ENCODE measurements at places on chromosomes 6 and 20. TPM values are rescaled to one million over a fixed set of nuclear protein-coding genes. Genes with fewer than 3 reads are reported as not detected.

The CRISP3 gene
- 7.0 TPM for total RNA-seq

The CST5 gene
- not detected for total RNA-seq

The ZSCAN23 gene
- total RNA-seq, result 1.8 TPM

The EYA2 gene
- total RNA-seq, result 0.35 TPM

The SERPINB6 gene
- 53.1 TPM for total RNA-seq

The TUBE1 gene
- total RNA-seq, result 25.6 TPM

The VSTM2L gene
- 2.8 TPM for total RNA-seq

The HLA-DQB1 gene
- total RNA-seq, result 190 TPM

The RIMS4 gene
- total RNA-seq, result 0.40 TPM

The RSPH4A gene
- total RNA-seq, result 0.22 TPM

DNA sequence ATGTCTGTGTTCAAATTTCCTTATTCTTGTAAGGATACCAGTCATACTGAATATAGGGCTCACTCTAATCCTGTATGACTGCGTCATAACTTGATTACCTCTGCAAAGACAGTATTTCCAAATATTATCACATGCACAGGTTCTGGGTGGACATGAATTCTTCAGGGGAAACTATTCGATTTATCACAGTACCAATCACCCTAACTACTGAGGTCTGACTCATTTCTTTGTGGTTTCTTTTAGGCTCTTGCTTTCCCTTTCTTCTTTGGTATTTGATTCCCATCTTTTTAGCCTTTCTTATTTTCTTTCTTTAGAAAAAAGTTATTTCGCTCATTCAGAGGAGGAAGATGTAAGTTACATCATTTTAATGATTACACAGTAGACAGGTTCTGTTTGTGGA, 40.3 kb upstream of the TBX18 start:
- no peak overlapping the region for H3K4me3 ChIP-seq
- no peak for DNase-seq
- H3K27ac ChIP-seq, result no peak overlapping the region
- H3K4me1 ChIP-seq, result no peaks in the 10 kb centered on the region
- H3K36me3 ChIP-seq, result no peaks in the 10 kb centered on the region
- no peaks in the 10 kb centered on the region for H3K27me3 ChIP-seq

GRCh38 chr6:88712243-88712936, 251.0 kb downstream of the RNGTT start:
- H3K4me3 ChIP-seq, result no peak overlapping the region
- no peaks in the 10 kb centered on the region for H3K4me1 ChIP-seq
- H3K27me3 ChIP-seq, result no peaks in the 10 kb centered on the region
- no peak overlapping the region for H3K27ac ChIP-seq
- DNase-seq, result no peak
- no peaks in the 10 kb centered on the region for H3K36me3 ChIP-seq

DNA sequence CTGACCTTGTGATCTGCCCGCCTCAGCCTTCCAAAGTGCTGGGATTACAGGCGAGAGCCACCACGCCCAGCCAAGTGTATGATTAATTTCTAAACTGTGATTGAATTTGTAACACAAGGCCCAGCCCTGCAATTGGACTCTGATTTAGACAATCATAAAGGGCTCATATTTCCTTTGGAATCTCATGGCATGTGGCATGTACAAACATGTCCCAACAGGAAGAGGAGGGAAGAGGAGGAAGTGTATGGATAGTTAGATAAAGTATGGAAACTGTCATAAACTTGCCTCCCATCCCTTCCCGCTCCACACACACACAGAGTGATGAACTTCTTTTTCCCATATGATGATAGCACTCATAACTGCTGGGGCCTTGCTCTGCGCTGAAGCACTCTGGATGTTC, 27.2 kb upstream of the QKI start:
- no peak overlapping the region for H3K4me3 ChIP-seq
- DNase-seq, result no peak
- H3K27me3 ChIP-seq, result no peaks in the 10 kb centered on the region
- H3K27ac ChIP-seq, result no peak overlapping the region
- peaks cover 7% of the 10 kb centered on the region for H3K4me1 ChIP-seq

- H3K4me3 ChIP-seq, result no peak overlapping the region
- H3K4me1 ChIP-seq, result no peaks in the 10 kb centered on the region
- no peaks in the 10 kb centered on the region for H3K27me3 ChIP-seq
These were observed 103.7 kb upstream of the CD93 start for GRCh38 chr20:23189854-23190253.

DNA sequence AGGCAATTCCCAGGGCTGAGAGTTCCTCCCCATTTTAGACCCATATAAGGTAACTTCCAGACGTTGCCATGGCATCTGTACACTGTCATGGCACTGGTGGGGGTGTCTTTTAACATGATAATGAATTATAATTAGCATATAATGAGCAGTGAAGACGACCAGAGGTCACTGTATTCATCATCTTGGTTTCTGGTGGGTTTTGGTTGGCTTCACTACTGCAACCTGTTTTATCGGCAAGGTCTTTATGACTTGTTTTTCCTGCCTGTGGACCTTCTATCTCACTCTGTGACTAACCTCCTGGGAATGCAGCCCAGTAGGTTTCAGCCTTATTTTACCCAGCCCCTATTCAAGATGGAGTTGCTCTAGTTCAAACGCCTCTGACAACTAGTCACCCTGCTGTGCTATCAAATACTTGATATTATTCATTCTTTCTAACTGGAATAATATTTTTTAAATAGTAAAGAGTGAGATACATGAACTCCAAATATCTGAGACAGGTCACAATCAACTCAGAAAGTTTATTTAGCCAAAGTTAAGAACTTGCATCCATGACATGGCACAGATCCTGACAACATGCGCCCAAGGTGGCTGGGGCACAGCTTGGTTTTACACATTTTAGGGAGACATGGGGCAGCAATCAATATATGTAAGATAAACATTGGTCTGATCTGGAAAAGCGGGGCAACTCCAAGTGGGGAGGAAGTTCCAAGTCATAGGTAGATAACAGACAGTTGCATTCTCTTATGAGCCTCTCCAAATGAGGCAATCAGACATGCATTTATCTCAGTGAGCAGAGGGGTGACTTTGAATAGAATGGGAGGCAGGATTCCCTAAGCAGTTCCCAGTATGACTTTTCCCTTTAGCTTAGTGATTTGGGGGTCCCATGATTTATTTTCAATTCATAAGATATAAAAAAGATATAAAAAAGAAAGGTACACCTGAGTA, 1.2 kb upstream of the UFL1 start:
- peaks cover 35% of the 10 kb centered on the region for H3K36me3 ChIP-seq
- peak overlapping the region; percentile 98 for H3K4me3 ChIP-seq
- DNase-seq, result peak; percentile 80
- no peaks in the 10 kb centered on the region for H3K4me1 ChIP-seq
- no peaks in the 10 kb centered on the region for H3K27me3 ChIP-seq

GRCh38 chr20:57579898-57580447, 19.1 kb downstream of the PCK1 start:
- peaks cover 61% of the 10 kb centered on the region for H3K27me3 ChIP-seq
- no peak overlapping the region for H3K4me3 ChIP-seq
- no peak for DNase-seq
- H3K4me1 ChIP-seq, result peaks cover 18% of the 10 kb centered on the region
- peaks cover 5% of the 10 kb centered on the region for H3K36me3 ChIP-seq
- no peak overlapping the region for H3K27ac ChIP-seq

GRCh38 chr6:39092124-39092523, 22.9 kb downstream of the SAYSD1 start:
- no peaks in the 10 kb centered on the region for H3K36me3 ChIP-seq
- peak; percentile 23 for DNase-seq
- H3K4me3 ChIP-seq, result no peak overlapping the region
- peaks cover 48% of the 10 kb centered on the region for H3K27me3 ChIP-seq
- no peaks in the 10 kb centered on the region for H3K4me1 ChIP-seq
- H3K27ac ChIP-seq, result no peak overlapping the region

DNA sequence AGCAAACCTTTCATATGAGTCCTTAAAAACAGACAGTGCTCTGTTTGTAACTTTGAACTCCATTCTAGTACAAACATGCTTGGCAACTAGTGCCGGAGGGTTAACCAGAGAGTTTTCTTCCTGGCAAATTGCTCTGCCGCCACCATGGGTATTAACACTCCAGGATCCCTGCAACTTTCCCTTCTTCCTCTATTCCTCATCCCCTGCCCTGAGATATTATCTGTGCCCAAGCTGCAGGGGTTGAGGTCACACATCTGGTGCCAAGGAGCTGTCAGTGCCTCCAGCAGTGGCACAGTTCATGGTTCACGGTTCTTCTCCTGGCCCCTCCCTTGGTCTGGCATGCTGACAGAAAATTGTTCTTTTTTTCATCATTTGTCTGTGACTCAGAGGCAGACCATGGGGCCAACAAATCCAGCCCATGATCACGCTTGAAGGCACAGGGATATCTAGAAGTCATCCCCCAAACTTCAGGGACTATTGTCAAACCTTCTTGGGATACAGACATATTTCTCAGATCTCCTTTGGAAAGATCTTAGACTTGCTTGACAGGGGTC, 77.5 kb downstream of the ATXN1 start:
- no peak overlapping the region for H3K27ac ChIP-seq
- H3K4me1 ChIP-seq, result peaks cover 22% of the 10 kb centered on the region
- peak overlapping the region; percentile 48 for H3K4me3 ChIP-seq
- no peaks in the 10 kb centered on the region for H3K27me3 ChIP-seq
- peak; percentile 15 for DNase-seq

DNA sequence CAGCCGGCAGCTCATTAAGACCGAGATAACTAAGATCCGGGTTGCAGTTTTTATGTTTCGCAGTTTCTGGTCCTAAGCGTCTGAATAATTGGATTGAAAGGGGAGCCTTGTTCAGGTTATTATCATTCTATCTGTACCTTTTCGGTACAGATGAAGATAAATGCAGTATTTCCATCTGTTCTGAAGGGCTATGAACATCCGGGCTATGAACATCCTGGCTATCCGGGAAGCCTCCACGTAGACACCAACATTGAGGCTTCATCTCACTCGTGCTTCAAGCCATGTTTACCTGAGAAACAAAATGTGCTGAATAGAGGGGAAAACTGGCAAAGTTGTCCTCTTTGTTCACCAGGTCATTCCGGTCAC, 399 bp upstream of the REPS1 start:
- no peaks in the 10 kb centered on the region for H3K4me1 ChIP-seq
- H3K4me3 ChIP-seq, result peak overlapping the region; percentile 79
- DNase-seq, result no peak
- H3K36me3 ChIP-seq, result peaks cover 21% of the 10 kb centered on the region
- H3K27ac ChIP-seq, result no peak overlapping the region

- H3K4me3 ChIP-seq, result no peak overlapping the region
- H3K27me3 ChIP-seq, result peaks cover 12% of the 10 kb centered on the region
These were observed 40.0 kb downstream of the ALDH8A1 start for GRCh38 chr6:134909701-134910592.

GRCh38 chr6:71489736-71490135, 201.1 kb downstream of the OGFRL1 start:
- H3K36me3 ChIP-seq, result no peaks in the 10 kb centered on the region
- H3K27ac ChIP-seq, result peak overlapping the region; percentile 48
- no peaks in the 10 kb centered on the region for H3K27me3 ChIP-seq
- H3K4me3 ChIP-seq, result peak overlapping the region; percentile 15
- peak; percentile 67 for DNase-seq

GRCh38 chr6:72649032-72649984, 27.4 kb downstream of the KCNQ5 start:
- peak; percentile 7 for DNase-seq
- no peaks in the 10 kb centered on the region for H3K27me3 ChIP-seq
- peaks cover 4% of the 10 kb centered on the region for H3K36me3 ChIP-seq
- H3K4me3 ChIP-seq, result no peak overlapping the region
- H3K27ac ChIP-seq, result peak overlapping the region; percentile 63

DNA sequence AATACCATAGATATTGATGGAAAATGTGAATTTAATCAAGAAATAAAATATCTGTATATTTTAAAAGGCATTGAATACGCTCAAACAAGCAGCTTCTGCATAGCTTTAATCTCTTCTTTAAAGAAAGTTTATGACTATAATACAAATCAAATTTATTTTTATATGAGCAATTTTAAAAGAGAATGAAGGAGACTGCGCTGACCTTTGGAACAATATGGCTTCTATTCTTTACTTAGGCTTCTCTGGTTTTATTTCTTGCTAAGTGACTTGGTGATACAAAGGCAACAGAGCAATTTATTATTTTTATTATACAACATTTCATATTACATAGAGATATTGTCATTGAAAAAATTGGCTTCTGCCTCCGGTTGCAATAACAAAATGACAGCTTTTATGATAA, 776.7 kb downstream of the TBC1D32 start:
- H3K4me1 ChIP-seq, result no peaks in the 10 kb centered on the region
- no peaks in the 10 kb centered on the region for H3K36me3 ChIP-seq
- no peak overlapping the region for H3K4me3 ChIP-seq
- no peaks in the 10 kb centered on the region for H3K27me3 ChIP-seq
- no peak overlapping the region for H3K27ac ChIP-seq

DNA sequence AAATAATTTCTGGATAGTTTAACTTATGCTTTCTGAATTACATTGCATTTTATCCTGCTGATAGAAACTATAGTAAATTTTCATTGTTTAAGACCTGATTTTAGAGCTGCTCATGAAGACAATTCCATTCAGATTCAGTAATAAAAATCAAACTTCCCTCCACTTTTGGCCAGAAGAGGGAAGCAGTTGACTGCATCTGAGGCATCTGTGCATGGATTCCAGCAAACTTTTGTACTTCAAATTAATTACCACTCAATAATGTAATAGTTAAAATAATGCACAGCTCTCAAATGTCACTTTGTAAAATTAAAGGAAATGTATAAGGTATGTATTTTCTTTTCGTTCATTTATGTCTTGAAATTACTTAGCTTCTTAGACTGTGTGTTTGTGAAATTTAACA, 64.2 kb upstream of the SLC35B3 start:
- H3K36me3 ChIP-seq, result no peaks in the 10 kb centered on the region
- H3K27me3 ChIP-seq, result no peaks in the 10 kb centered on the region
- no peaks in the 10 kb centered on the region for H3K4me1 ChIP-seq

DNA sequence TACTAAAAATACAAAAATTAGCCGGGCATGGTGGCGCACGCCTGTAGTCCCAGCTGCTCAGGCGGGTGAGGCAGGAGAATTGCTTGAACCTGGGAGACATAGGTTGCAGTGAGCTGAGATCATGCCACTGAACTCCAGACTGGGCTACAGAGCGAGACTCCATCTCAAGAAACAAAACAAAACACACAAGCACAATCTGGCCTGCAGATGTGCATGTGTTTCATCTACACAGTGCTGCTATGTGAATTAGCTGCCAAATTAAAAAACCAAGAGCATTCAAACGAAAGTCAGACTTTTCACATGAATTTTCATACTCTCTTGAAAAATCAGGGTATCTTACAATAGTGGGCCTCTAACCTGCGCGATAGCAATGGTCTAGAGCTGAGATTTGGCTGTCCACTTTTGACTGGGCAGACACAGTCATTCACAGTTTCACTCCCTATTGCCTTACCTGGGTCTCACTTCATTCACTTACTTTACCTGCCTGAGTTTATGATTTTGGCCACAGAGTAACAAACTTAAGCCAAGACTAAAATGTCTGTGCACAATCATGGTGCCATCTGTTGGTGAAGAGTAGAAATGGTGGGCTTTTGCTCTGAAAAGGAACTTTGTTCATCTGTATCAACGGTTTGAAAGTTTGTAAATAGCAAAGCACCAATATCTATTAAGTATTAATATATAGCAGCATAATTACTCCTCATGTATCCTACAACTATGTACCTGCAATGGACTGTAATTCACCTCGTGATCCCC, 138.5 kb upstream of the UST start:
- no peak overlapping the region for H3K27ac ChIP-seq
- H3K36me3 ChIP-seq, result no peaks in the 10 kb centered on the region
- H3K4me1 ChIP-seq, result no peaks in the 10 kb centered on the region

- H3K4me1 ChIP-seq, result peaks cover 10% of the 10 kb centered on the region
- no peaks in the 10 kb centered on the region for H3K36me3 ChIP-seq
- H3K4me3 ChIP-seq, result no peak overlapping the region
- H3K27ac ChIP-seq, result no peak overlapping the region
These were observed 21.3 kb upstream of the PDE10A start for GRCh38 chr6:165684333-165684732.
